ENCODE measurements at places on chromosomes 1 and 21.

DNA sequence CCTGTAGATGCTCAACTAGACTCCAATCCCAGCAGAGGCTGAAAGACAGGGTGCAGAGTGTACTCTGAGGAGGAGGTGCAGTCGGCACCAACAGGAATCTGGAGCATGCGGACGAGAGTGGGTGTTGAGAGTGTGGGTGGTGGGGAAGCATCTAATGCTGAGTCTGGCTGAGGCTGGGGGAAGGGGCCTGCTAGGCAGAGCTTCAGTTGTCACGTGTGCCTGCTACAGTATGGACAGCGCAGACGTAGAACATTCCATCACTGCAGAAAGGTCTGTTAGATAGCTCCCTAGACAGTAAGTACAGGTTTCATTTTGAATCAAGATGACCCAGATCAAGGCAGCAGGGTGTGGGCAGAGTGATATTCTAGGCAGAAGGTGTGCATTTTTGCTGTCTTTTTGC, 23.1 kb downstream of the SNAP47 start:
- H3K27me3 ChIP-seq: no peaks in the 10 kb centered on the region
- DNase-seq: no peak
- H3K36me3 ChIP-seq: peaks cover 17% of the 10 kb centered on the region
- H3K4me1 ChIP-seq: peaks cover 34% of the 10 kb centered on the region
- no peak overlapping the region for H3K27ac ChIP-seq

- H3K27me3 ChIP-seq: peaks cover 23% of the 10 kb centered on the region
- H3K4me1 ChIP-seq: peaks cover 10% of the 10 kb centered on the region
- H3K27ac ChIP-seq: no peak overlapping the region
- DNase-seq: no peak
These were observed 1.3 kb downstream of the BRINP3 start for GRCh38 chr1:190476321-190476720.

DNA sequence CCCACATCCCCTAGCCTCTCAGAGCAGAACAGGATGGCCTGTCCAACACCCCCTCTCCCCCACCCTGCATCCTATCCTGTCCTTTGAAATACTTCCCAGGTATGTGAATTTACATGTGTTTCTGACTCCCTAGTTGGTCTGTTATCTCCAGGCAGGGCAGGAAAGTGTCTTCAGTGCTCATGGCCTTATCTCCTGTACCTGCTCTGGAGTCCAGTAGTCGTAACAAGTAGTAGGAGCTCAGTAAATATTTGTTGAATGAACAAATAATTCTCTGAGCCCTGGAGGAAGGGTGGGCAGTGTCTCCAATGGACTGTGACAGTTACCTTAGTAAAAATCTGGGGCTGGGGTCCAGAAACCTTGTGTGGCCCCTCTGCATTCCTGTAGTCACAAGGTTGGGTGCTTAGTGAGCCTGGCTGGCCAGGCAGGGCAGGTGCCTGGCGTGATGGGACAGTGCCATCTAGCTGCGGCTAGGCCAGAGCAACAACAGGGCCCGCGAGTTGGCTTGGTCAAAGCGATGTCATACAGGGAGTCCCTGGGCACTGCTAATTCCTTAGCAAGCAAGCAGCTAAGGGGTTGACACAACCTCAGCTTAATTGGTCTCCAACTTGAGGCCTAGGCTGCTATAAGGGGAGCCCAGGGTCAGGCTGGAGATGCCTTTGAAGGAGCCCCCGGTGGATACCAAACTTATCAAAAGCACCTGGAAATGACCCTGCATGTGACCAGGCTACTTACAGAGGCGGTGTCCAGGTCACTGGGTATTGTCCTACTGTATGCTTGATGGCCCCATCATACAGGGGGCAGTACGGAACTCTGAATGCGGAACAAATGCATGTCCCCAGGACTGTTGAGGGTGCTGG, 89.0 kb upstream of the PPM1J start:
- H3K4me1 ChIP-seq: no peaks in the 10 kb centered on the region
- no peak overlapping the region for H3K27ac ChIP-seq
- DNase-seq: peak; percentile 85

DNA sequence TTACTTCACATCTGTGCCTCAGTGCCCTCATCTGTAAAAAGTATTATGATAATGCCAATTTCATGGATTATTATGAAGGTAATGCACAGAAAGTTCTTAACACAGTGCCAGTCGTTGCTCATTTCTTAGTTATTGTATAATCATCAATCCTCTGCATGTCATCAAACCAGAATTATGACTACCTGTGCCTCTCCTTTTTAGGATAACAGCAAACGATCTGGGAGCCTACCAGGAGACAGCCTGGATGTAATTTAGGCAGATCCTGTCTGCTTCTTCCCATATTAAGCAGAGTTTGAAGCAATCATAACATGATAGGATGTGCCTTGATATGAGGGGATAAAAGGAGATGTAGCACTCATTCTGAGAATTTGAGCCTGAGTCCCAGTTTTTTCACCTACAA, 177.4 kb upstream of the DPT start:
- no peaks in the 10 kb centered on the region for H3K36me3 ChIP-seq
- H3K27ac ChIP-seq: peak overlapping the region; percentile 28
- no peak overlapping the region for H3K4me3 ChIP-seq

GRCh38 chr21:17513214-17514123, 626 bp downstream of the CXADR start:
- peaks cover 22% of the 10 kb centered on the region for H3K27me3 ChIP-seq
- H3K4me3 ChIP-seq: peak overlapping the region; percentile 62
- peak; percentile 77 for DNase-seq
- no peaks in the 10 kb centered on the region for H3K36me3 ChIP-seq

- H3K4me1 ChIP-seq: no peaks in the 10 kb centered on the region
- H3K27ac ChIP-seq: no peak overlapping the region
- no peak for DNase-seq
- no peaks in the 10 kb centered on the region for H3K27me3 ChIP-seq
These were observed 153.4 kb downstream of the SDCCAG8 start for GRCh38 chr1:243409284-243409683.

GRCh38 chr1:3186526-3186921, 117.5 kb downstream of the PRDM16 start:
- peak overlapping the region; percentile 55 for H3K27ac ChIP-seq
- peak; percentile 76 for DNase-seq
- H3K36me3 ChIP-seq: no peaks in the 10 kb centered on the region

GRCh38 chr21:28338701-28339305, 653.9 kb downstream of the LTN1 start:
- peaks cover 8% of the 10 kb centered on the region for H3K4me1 ChIP-seq
- no peak overlapping the region for H3K27ac ChIP-seq
- H3K4me3 ChIP-seq: no peak overlapping the region
- no peak for DNase-seq
- H3K36me3 ChIP-seq: no peaks in the 10 kb centered on the region

GRCh38 chr1:95893921-95894320, 659.9 kb downstream of the RWDD3 start:
- H3K27ac ChIP-seq: no peak overlapping the region
- H3K4me1 ChIP-seq: no peaks in the 10 kb centered on the region
- DNase-seq: no peak
- H3K36me3 ChIP-seq: no peaks in the 10 kb centered on the region
- no peak overlapping the region for H3K4me3 ChIP-seq

DNA sequence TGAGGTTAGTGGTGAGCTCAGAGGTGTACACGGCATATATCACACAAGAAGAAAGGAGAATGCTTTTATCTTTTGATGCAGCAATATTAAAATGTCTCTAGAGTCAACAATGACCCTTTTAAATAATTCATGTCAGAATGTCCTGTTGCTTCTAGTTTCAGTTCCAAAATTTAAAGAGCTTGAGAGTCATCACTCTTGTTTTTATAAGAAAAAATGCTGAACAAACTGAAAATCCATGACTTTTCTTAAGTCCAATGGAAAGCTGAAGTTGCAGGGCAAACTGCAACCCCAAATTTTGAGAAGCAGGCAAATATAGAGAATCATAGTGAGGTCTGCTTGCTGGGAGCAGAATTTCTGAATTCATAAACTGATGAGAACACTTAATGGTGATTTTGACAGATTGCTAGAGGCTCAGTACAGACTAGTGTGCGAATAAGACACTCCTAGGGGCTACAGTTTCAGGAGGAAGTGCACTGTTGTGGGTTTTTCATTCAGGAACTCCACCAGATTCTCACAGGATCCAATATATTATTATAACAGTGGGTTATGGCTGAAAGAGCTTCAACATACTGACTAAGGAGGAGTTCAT, 135.1 kb downstream of the CLIC6 start:
- no peaks in the 10 kb centered on the region for H3K27me3 ChIP-seq
- no peak overlapping the region for H3K27ac ChIP-seq
- peaks cover 8% of the 10 kb centered on the region for H3K4me1 ChIP-seq
- H3K4me3 ChIP-seq: no peak overlapping the region
- H3K36me3 ChIP-seq: peaks cover 26% of the 10 kb centered on the region

GRCh38 chr1:156476501-156477298, 23.9 kb downstream of the MEF2D start:
- H3K4me3 ChIP-seq: no peak overlapping the region
- H3K36me3 ChIP-seq: peaks cover 99% of the 10 kb centered on the region
- peak overlapping the region; percentile 55 for H3K27ac ChIP-seq
- no peak for DNase-seq
- H3K4me1 ChIP-seq: peaks cover 16% of the 10 kb centered on the region
- no peaks in the 10 kb centered on the region for H3K27me3 ChIP-seq

DNA sequence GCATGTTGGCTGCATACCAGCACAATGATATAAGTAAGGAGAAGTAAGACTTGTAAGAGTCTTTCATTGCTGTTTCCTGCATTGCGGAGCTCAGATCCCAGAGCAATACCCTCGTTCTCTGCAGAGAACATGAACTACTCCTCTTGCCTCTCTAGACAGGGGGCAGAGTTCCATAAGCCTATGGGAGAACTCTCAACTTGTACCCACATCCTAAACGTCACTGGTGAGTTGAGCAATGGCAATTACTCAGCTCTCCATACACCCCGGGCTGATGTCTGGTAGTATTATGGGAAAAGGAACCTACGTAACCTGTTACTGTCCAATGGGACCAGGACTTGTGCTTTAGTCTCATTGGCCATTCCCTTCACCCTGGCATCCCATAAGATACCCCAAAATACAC, 27.3 kb upstream of the ZNF496 start:
- H3K4me1 ChIP-seq: peaks cover 14% of the 10 kb centered on the region
- H3K36me3 ChIP-seq: no peaks in the 10 kb centered on the region
- peak overlapping the region; percentile 14 for H3K27ac ChIP-seq
- H3K4me3 ChIP-seq: no peak overlapping the region

DNA sequence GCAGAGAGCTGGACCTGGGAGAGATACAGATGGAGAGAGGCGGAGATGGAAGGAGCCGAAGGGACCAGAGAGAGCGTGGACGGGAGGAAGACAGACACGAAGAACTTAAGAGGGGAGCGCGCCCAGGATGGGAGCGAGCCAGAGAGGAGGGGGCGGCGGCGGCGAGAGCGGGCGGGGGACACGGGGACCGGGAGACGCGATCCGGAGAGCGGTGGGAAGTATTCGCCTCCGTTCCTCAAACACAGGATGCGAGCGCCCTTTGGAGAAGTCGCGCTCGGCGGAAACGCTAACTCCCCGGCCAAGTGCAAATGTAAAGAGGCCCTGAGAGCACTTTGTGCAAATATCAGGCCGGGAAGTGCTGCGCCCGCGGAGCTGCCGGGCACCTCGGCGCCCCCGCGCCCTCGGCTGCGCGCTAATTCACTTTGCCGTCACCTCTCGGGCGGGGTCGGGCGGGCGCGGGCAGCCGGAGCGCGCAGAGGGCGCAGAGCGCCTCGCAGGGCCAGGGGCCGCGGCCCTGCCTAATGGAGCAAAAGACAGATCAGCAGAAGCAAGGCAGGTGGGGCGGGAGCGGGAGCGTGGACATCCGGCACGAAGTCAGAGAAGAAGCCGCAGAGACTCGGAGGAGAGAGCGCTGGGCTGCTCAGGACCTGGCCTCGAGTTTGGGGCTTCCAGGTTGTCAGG, 281.2 kb downstream of the RRAGC start:
- no peak overlapping the region for H3K27ac ChIP-seq
- H3K4me3 ChIP-seq: peak overlapping the region; percentile 14
- peaks cover 28% of the 10 kb centered on the region for H3K27me3 ChIP-seq
- no peaks in the 10 kb centered on the region for H3K36me3 ChIP-seq

- DNase-seq: no peak
- H3K36me3 ChIP-seq: no peaks in the 10 kb centered on the region
- no peaks in the 10 kb centered on the region for H3K4me1 ChIP-seq
- H3K27ac ChIP-seq: no peak overlapping the region
- no peaks in the 10 kb centered on the region for H3K27me3 ChIP-seq
These were observed 375.7 kb downstream of the KCNH1 start for GRCh38 chr1:210758261-210758660.

GRCh38 chr1:4093856-4094565, 193.9 kb upstream of the C1orf174 start:
- H3K27ac ChIP-seq: no peak overlapping the region
- no peaks in the 10 kb centered on the region for H3K4me1 ChIP-seq
- DNase-seq: peak; percentile 20

GRCh38 chr1:205260948-205261732, 33.4 kb downstream of the TMCC2 start:
- H3K27ac ChIP-seq: no peak overlapping the region
- no peak overlapping the region for H3K4me3 ChIP-seq
- no peaks in the 10 kb centered on the region for H3K36me3 ChIP-seq
